ENCODE measurements at places on chromosomes 11 and 22.

DNA sequence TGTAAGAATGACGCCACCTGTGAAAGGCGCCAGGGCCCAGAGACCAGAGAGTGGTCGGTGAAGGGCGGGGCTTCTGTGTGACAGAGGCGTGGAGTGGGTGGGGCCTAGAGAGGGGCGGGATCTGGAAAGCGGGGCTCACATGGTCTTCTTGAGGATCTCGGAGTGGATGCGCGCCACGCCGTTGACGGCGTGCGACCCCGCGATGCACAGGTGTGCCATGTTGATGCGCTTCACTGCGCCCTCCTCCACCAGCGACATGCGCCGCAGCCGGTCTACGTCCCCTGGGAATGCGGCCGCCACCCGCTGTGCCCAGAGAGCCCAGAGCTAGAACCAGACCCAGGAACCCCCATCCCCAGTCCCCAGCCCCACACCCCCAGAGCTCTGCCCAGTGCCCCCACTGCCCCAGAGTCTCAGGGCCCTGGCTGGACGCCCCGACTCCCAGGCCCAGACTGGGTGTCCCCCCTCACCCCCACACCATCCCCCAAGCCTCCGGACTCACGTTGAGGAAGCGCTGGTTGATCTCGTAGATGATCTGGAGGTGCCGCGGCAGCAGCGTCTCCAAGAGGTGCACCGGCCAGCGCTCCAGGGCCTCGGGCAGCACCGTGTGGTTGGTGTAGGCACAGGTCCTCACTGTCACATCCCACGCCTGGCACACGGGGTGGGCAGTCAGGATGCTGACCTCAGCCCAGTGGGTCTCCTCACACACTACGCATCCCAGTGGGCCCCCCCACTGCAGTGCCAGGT, 6.2 kb downstream of the PYGM start:
- DNase-seq: no peak

- no peak for DNase-seq
Observed at GRCh38 chr11:3126207-3126865, 38.8 kb downstream of the OSBPL5 start.

- DNase-seq: no peak
Observed at GRCh38 chr11:82403640-82404305, 329.9 kb downstream of the FAM181B start.

- no peak for DNase-seq
Observed at GRCh38 chr22:20057596-20058268, 22.3 kb upstream of the DGCR8 start.

- DNase-seq: no peak
Observed at GRCh38 chr22:22748756-22749155, 104.3 kb downstream of the GGTLC2 start.

- DNase-seq: no peak
Observed at GRCh38 chr11:45556851-45557707, 108.3 kb downstream of the CHST1 start.

DNA sequence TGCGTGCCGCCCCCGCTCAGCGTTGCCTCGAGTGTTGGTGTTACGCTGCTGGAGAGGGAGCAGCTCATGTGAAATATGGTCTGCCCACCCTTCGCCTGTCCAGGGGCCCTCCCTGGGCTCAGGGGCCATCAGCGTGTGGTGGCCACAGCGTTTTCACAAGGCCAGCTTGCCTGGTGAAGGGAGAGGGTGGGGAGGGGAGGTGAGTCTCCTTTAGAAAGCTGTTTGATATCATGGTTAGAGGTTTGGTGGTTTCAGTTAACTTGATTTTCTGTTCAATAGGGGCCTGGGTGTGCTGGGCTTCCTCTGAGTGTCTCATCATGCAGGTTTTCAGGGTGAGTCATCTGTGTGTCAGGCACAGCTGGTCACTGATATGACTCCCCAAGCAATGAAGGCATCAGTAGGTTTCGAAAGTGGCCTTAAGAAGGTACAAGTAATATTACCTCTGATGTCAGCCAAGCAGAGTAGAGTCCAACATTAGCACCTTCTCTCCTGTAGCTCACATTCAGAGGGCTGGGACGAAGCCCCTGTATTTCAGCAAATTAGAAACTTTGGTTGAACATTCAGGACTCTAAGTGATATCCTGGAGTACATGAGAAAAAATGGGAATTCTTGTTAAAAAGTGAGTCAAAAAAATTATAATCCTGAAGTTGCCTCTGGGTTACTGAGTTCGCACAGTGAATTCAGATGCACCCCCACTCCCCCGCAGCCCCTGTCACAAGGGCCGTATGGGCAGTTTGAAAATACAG, 172.5 kb downstream of the TBC1D22A start:
- DNase-seq: no peak

GRCh38 chr11:790721-791564, 1.1 kb upstream of the CEND1 start:
- DNase-seq: no peak

Measured in GM12892 (cell line).